Stimulated activated CD8-positive, alpha-beta memory T cell treated with anti-CD3 and anti-CD28 coated beads, Interleukin-7, amount 100 ng/mL, for 1 hour (primary cell): ENCODE measurements at places on chromosomes 13 and 19.

DNA sequence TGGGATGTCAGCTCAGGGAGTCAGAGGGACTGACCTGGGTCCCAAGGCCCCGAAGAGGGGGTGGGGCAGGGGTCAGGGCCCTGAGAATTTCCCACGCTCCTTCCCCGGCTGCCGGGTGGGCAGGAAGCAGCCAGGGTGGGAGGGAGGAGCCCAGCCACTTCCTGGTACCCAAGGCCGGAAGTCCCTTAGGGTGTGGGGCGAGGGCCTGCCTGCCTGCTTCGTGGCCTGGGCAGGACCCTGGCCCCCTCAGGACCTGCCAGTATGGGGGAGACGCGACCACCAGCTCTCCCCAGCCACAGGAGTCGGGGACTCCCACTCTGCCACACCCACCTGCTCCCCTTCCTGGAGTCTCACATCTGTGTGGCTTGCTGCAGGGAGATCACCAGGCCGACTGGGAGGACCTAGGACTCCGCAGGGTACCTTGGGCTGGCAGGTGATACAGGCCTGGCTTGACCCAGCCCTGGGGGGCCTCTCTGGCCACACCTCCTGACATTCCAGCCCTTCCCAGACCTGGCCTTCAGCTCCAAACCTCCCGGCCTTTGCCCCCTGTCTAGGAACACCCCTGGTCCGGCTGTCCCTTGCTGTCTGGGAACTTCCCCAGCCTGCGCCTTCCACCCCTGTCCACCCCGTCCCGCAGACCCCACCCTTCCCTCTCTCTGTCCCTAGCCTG lies 9.8 kb upstream of the CIRBP start:
- DNase-seq: no peak

DNA sequence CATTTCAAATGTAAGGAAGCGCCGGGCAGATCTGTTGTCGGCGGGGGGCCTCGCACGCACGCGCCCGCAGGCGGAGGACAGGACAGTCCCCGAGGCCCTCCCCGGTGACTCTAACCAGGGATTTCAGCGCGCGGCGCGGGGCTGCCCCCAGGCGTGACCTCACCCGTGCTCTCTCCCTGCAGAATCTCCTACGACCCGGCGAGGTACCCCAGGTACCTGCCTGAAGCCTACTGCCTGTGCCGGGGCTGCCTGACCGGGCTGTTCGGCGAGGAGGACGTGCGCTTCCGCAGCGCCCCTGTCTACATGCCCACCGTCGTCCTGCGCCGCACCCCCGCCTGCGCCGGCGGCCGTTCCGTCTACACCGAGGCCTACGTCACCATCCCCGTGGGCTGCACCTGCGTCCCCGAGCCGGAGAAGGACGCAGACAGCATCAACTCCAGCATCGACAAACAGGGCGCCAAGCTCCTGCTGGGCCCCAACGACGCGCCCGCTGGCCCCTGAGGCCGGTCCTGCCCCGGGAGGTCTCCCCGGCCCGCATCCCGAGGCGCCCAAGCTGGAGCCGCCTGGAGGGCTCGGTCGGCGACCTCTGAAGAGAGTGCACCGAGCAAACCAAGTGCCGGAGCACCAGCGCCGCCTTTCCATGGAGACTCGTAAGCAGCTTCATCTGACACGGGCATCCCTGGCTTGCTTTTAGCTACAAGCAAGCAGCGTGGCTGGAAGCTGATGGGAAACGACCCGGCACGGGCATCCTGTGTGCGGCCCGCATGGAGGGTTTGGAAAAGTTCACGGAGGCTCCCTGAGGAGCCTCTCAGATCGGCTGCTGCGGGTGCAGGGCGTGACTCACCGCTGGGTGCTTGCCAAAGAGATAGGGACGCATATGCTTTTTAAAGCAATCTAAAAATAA lies 18.2 kb downstream of the IL17D start:
- no peak for DNase-seq

- no peak for DNase-seq
Observed at GRCh38 chr19:48624791-48625723, 5.8 kb downstream of the SPHK2 start.

DNA sequence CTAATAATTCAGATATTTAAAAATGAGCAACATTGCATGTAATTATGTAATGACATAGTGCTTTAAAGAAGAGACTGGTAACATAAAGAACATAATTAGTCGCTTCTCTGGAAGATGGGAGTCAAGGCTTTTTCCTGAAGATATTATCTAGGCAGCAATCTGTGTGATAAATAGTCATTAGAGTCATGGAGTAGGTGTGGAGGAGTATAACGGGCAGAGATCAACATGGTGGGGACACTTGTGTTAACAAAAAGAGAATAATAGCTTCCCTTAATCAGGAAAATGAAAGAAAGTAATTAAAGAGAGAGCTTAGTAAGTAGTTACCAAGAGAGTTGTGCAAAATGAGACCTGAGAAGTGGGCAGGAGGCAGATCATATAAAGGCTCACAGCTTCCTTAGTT lies 1417.1 kb upstream of the ATXN8OS start:
- DNase-seq: no peak

GRCh38 chr13:39910833-39911232 lies 255.4 kb downstream of the COG6 start:
- DNase-seq: no peak

DNA sequence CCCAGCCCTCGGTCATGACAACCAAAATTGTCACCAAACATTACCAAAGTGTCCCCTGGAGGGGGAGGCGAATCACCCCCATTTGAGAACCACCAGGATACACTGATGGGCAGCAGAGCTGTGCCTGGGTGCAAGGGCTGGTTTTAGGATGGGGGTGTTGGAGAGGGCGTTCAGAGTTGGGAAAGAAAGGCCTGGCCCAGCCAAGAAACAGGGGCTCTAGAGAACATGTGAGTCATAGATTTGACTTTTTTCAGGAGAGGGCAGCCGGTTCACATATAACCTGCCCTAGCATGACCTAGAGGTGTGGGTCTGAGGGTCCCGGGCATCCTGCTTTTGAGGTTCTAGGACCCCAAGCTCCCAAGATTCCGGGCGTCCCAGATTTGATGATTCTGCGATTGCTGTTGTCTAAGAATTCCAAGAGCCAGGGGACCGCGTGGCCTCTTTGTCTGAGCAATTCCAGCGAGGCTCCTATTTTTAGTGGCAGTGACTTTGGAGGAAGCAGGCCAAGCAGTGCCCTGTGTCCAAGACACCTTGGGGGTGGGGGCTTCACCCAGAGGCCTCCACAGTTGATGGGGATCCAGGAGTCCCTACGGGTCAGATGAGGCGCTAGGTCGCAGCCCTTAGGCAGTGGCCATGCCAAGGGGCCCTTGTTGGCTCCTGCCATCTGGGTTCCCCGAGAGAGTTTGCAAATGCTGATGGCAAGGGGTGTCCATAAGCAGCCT lies 5.1 kb downstream of the WIZ start:
- no peak for DNase-seq

DNA sequence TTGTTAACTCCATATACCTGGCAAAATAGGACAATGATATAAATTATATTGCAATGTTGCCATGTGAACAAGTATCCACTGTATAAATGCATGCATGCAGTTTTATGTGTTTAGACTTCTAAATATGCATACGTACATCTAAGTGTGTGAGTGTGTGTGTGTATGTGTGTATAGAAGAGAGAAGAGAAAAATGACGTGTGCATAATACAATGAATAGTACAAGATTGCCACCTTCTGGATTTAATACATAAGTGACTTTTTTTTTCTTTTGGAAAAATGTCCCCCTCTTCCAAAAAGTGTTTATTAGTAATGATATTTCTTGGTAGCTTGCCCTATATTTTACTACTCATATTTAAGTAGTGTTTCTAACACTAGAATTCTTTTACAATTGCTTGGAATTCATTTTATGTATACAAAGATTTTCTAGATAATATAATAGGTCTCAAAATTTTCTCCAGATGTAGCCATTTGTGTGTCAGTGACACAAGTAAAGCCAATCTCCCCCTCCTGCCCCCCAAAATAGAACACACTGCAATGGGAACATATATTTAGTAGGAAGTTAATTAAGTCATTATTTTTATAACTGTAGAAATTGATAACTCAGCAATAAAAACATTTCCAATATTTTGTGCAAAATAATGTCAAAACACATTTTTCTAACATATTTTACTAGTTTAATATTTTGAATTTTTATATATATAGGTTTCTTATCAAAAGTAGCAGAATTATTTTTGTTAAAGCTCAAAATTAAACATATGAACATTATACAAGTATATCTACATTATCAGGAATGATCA lies 783.3 kb upstream of the ATXN8OS start:
- no peak for DNase-seq

GRCh38 chr13:113889467-113889866 lies 25.6 kb upstream of the GAS6 start:
- no peak for DNase-seq

- DNase-seq: no peak
Observed at GRCh38 chr13:43880214-43880855, 631 bp downstream of the LACC1 start.

DNA sequence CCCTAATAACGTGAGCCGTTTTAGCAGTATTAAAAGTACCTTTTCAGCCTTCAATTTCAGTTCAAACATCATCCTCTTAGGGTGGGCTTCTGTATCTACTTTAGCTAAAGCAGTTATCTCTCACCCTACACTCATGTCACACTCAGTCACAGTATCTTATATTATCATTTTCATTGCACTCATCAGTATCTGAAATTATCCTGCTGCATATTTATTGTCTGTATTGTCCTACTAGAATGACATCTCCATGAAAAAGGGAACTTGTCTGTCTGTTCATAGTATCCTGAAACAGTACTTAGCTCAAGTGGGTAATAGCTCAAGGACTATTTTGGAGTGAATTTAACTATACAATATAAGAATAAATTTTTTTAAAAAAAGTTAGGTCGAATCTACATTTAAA lies 19.9 kb upstream of the RFC3 start:
- DNase-seq: no peak

- DNase-seq: no peak
Observed at GRCh38 chr13:32951580-32951979, 64.6 kb upstream of the KL start.

DNA sequence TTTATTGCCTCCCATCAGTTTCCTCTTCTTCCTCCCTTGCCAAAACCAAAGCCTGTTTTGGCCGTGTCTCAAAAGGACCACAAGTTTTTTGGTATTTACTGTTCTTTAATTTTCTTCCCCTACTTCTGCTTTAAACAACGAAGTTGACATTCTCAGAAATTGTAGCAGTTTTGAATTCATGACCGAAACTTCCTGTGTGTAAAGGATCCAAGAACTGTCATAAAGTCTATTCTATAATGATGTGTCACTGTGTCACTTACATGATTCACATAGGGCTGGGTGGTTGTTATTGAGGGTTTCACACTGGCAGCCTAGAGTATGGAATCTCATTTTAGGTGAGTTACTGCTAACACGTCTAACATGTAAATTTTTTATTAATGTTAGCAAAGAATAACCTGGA lies 741.0 kb upstream of the KLHL1 start:
- DNase-seq: no peak

GRCh38 chr19:8806661-8807060 lies 25.4 kb downstream of the ZNF558 start:
- no peak for DNase-seq

DNA sequence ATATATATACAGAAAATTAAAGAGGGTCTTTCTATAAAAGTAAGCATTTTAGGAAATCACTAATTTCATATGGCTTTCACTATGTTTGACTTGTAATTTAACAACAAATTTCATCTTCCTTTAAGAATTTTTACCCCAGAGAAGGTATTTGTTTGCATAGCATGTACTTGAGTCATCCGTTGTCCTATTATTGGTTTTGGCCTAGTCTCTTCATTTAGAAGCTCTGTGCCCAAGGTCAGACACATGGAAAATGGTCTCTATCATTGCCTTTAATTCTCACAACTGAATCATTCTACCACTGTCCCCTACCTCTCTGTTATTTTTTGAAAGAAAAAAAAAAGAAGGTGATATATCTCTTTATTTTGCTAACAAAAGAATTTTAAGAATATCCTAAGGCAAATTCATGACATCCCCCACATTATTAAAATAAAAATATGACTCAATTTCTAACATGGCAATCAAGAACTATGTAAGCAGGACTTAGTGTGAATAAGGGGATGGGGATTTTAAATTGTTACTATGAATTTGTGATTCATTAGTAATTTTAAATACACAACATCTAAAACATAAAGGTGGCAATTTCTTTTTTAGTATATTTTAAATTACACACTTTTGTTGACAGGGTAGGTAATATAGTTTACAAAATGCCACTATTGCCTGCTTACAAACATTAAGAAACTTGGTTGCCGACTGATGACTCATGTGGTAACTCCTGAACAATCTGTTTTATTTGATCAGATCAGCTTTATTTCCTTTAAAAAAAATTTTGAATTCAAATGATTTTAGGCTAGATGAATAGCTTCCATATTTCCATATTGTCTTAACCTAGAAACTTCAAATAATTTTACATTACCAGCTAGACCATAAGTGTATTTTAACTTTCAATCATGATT lies 13.9 kb downstream of the SLITRK5 start:
- no peak for DNase-seq

GRCh38 chr19:33740811-33741396 lies 55.8 kb upstream of the KCTD15 start:
- DNase-seq: no peak

DNA sequence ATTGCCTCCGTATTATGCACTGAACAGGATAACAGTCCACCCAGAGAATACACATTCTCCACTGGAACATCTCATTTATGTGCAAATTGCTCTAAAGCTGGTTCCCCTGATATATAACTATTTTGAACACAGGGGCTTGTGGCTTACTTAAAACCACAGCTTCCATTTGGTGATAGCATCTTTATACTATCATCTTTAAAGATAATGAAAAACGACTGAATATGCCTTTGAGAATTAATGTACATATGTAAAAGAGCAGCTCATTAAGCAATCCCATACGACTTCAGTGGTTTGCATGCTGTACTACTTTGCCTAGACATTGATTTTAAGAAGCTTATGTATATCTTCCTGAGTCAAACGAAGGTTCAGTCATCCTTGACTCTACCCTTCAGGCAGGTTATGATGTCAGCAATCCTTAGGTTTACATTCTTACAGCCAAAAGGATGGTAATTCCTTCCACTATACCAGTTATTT lies 40.8 kb downstream of the BRD4 start:
- no peak for DNase-seq

DNA sequence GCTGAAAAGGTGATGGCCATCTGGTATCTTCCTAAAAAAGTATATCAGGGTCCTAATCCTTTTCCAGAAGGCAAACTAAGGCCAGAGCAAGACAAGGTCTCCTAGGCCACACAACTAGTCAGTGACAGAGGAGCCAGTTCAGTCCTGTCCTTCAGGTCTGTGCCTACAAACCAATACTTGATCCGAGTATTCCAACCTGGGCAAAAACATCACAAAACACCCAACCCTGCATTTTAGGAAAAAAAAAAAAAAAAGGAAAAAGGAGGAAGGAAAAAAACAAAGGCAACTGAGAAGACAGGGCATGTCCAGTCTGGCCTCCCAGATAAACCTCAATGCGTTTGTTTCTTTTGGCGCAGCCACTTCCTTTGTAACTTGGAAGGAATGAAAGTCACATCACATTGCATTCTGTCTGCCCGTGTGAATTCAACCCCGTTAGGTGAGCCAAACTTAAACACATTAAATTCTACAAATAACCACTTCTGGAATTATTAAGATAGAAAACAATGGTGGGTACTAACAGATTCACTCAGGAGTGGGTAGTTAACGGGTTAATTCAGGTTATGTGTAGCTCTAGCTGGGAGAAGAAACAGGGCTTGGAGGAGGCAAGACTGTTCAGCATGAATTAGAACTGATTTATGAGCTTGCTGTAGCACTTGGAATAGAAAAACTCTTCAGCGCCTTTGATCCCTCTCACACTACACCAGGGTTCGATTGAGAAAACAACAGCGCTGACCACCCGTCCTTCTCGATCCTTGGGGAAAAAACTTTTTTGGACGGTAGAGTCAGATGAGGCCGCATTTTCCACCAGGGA lies 43.0 kb upstream of the HNRNPA1L2 start:
- DNase-seq: no peak

- no peak for DNase-seq
Observed at GRCh38 chr19:580274-580835, 8.0 kb downstream of the BSG start.
